ENCODE measurements at places on chromosomes 7 and 10.

- DNase-seq: no peak
Observed at GRCh38 chr7:16817536-16817935, 12.7 kb upstream of the AGR2 start.

GRCh38 chr10:59315465-59315864, 46.9 kb downstream of the FAM13C start:
- no peak for DNase-seq

DNA sequence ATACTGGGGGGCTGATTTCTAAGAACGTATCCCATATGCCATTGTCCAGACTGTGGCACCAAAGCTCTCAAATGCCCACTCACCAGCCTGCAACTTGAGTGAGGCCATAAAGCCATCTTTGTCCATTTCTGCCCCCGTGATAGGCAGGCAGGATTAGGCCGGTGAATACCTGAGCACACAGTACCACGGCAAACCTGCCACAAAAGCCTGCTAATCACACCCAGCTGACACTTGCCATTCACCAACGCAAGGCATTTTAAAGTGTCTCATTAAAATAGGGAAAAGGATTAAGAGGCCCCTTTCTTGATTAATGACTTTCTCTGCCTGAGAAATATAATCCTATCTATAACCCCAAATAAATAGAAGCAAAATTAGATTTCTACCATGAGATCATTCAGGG, 111.4 kb upstream of the NANOS1 start:
- no peak for DNase-seq

GRCh38 chr7:4237296-4238235, 444.5 kb upstream of the FOXK1 start:
- no peak for DNase-seq

DNA sequence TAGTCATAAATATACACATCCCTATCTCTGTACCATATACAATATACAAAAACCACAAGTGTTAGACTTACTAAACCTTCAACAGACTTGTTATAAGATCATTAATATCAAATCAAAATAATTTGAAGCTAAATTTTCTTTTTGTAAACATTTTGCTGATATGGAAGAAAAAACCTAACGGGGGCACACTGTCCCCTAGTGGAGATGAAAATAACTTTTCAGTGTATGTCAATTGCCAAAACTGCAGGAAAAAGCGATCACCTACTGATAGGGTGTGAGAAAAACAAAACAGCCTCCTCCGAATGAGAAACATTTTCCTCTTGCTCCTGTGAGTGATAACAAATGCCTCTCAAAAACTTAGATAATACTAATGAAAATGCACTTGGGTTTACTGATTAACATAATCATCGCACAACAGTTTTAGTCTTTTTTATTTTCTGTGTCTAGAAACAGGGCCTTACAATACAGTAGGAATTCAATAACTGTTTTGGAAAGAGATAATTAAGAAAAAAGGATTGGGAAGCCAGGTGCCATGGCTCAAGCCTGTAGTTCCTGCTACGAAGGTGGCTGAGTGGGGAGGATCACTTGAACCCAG, 322.7 kb downstream of the CRPPA start:
- DNase-seq: no peak

All from activated B cell treated with CpG ODN at 0.5 μM for 24 hours (primary cell).